ENCODE measurements at places on chromosomes 2 and 18. TPM values are rescaled to one million over a fixed set of nuclear protein-coding genes. Genes with fewer than 3 reads are reported as not detected.
A peak's percentile ranks its signal among the peaks of the same experiment; 100 is the strongest.

The TNFAIP6 gene
- total RNA-seq: 6.9 TPM

The DLGAP1 gene
- 7.3 TPM for total RNA-seq

The KLHL41 gene
- total RNA-seq: 0.28 TPM

The BUB1 gene
- 0.49 TPM for total RNA-seq

DNA sequence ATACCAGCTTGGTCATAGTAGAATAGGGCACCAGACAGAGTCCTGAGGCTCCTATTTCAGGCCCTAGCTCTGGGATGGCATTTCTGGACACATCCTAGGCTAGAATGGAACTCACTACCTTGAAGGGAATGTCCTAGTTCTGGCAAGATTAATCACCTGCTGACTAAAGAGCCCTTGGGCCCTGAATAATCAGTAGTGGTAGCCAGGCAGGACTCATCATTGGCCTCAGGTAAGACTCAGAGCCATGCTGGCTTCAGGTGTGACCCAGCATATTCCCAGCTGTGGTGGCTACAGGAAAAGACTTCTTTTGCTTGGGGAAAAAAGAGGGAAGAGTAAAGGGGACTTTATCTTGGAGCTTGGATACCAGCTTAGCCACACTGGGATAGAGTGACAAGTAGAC is 131.0 kb upstream of the SRD5A2 start:
- H3K36me3 ChIP-seq: no peaks in the 10 kb centered on the region
- no peaks in the 10 kb centered on the region for H3K27me3 ChIP-seq
- H3K4me1 ChIP-seq: no peaks in the 10 kb centered on the region
- no peak for DNase-seq
- no peak overlapping the region for H3K27ac ChIP-seq
- H3K4me3 ChIP-seq: no peak overlapping the region

DNA sequence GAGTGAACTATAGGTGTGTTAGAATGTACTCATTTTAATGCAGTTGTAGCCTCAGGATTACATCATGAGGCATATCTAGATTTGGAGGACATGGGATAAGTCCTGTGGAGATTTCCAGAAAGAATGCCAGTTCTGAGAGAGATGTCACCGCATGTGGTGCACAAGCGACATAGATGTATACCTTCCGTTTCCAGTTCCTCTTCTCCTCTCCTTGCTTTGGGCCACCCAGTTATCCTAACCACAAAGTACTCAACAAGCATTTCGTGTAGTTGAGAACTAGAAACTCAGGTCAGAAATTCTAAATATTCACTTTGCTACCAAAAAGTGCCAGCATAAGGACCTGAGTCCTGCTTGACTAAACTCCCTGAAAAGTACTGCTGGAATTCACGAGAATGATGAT is 66.5 kb downstream of the KCTD18 start:
- DNase-seq: no peak
- H3K4me3 ChIP-seq: no peak overlapping the region
- no peak overlapping the region for H3K27ac ChIP-seq
- no peaks in the 10 kb centered on the region for H3K27me3 ChIP-seq
- peaks cover 10% of the 10 kb centered on the region for H3K36me3 ChIP-seq
- H3K4me1 ChIP-seq: no peaks in the 10 kb centered on the region

DNA sequence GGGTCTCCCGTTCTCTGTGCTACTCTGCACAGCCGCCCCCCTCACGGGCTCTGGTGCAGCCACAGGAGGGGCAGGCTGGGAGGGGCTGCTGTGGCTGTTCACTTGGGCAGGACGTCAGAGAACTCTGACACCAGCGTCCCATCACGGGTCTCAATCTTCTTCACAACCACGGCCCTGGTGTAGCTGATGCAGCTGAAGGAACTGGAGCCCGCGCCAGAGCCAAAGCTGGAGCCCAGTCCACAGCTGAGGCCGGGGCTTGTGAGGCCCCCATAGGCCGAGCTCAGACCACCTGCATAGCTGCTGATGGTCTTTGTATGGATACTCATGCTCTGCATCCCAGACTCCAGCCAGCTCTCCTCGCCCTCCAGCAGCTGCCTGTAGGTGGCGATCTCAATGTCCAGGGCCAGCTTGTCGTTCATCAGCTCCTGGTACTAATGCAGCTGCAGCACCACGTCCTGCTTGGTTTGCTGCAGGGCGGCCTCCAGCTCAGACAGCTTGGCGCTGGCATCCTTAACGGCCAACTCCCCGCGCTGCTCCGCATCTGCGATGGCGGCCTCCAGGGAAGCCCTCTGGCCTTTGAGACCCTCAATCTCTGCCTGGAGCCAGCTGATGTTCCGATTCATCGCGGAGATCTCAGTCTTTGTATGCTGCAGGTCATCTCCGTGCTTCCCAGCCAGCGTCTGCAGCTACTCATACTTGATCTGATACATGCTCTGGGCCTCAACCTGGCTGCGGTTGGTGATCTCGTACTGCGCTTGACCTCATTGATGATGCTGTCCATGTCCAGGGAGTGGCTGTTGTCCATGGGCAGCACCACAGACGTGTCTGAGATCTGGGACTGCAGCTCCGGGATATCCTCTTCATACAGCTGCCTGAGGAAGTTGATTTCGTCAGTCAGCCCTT is 7.4 kb upstream of the DUSP19 start:
- no peak overlapping the region for H3K27ac ChIP-seq
- H3K36me3 ChIP-seq: no peaks in the 10 kb centered on the region
- DNase-seq: no peak
- no peaks in the 10 kb centered on the region for H3K4me1 ChIP-seq
- no peak overlapping the region for H3K4me3 ChIP-seq

DNA sequence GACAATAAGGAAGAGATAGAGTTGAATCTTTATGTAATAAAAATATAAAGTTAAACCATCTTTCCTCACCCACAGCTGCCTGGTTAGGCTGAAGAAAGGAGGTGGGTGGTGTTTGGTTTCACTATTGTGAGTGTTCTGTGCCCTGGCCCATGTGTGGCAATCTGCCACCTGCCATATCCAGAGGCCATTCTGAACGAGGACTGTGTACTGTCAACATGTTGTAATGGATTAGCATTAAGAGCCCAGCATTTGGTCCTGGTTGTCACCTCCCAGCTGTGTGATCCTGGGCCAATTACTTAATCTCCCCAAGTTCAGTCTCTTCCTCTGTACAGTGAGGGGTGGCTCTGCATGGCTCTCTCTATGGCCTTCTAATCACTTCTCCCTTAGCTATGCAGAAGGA is 118.2 kb upstream of the SEC11C start:
- H3K27me3 ChIP-seq: no peaks in the 10 kb centered on the region
- peak overlapping the region; percentile 87 for H3K27ac ChIP-seq
- H3K4me1 ChIP-seq: peaks cover 22% of the 10 kb centered on the region
- no peak overlapping the region for H3K4me3 ChIP-seq
- DNase-seq: no peak

GRCh38 chr2:68251855-68252399 is 405 bp downstream of the PPP3R1 start:
- no peak for DNase-seq
- H3K27ac ChIP-seq: peak overlapping the region; percentile 84
- H3K27me3 ChIP-seq: no peaks in the 10 kb centered on the region
- peak overlapping the region; percentile 93 for H3K4me3 ChIP-seq
- peaks cover 45% of the 10 kb centered on the region for H3K4me1 ChIP-seq

DNA sequence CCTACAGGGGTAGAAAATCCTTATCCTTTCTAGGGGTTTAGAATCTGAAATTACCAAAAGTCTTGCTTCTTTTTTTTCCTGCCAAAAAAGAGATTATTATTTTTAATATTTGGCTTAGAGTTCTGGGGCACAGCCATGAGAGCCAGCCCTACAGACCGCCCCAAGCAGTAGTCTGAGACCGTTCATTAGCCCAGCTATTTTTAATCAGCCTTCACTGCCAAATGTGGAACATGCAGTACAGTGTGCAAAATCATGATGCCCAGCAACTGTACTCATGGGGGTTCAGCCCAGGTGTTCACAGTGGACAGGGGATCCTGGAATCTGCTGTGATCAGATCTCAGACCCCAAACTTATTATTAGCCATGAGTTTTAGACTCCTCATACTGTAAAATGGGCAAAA is 60.4 kb downstream of the GRB14 start:
- no peak overlapping the region for H3K27ac ChIP-seq
- peaks cover 12% of the 10 kb centered on the region for H3K4me1 ChIP-seq
- H3K27me3 ChIP-seq: no peaks in the 10 kb centered on the region
- DNase-seq: no peak
- no peaks in the 10 kb centered on the region for H3K36me3 ChIP-seq
- H3K4me3 ChIP-seq: peak overlapping the region; percentile 57

DNA sequence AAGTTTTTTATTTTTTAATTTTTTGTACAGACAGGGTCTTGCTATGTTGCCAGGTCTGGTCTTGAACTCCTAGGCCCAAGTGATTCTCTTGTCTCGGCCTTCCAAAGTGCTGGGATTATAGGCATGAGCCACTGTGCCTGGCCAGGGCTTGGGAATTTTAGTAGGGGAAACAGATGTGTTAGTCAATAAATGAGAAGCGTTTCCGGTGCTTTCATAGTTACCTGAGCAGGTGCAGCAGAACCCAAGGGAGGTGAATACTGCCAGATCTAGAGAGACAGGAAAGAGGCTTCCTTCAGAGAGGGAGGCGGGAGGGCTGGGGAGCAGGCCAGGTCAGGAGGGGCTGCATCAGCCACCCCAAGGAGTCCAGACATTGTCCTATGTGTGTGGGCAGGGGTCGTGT is 30.5 kb upstream of the IMPA2 start:
- DNase-seq: no peak
- H3K4me3 ChIP-seq: no peak overlapping the region
- H3K36me3 ChIP-seq: no peaks in the 10 kb centered on the region
- H3K27me3 ChIP-seq: no peaks in the 10 kb centered on the region
- H3K27ac ChIP-seq: no peak overlapping the region
- H3K4me1 ChIP-seq: peaks cover 17% of the 10 kb centered on the region

GRCh38 chr2:150484461-150485021 is 2.9 kb downstream of the RND3 start:
- H3K4me3 ChIP-seq: peak overlapping the region; percentile 86
- no peaks in the 10 kb centered on the region for H3K27me3 ChIP-seq
- no peak for DNase-seq
- H3K27ac ChIP-seq: peak overlapping the region; percentile 99

GRCh38 chr2:9592699-9593098 is 37.1 kb upstream of the ADAM17 start:
- H3K27me3 ChIP-seq: no peaks in the 10 kb centered on the region
- no peaks in the 10 kb centered on the region for H3K36me3 ChIP-seq

- no peaks in the 10 kb centered on the region for H3K36me3 ChIP-seq
- no peak for DNase-seq
- no peak overlapping the region for H3K4me3 ChIP-seq
- no peaks in the 10 kb centered on the region for H3K27me3 ChIP-seq
- no peaks in the 10 kb centered on the region for H3K4me1 ChIP-seq
Measured at GRCh38 chr2:239769554-239770245, 255.4 kb downstream of the NDUFA10 start.

DNA sequence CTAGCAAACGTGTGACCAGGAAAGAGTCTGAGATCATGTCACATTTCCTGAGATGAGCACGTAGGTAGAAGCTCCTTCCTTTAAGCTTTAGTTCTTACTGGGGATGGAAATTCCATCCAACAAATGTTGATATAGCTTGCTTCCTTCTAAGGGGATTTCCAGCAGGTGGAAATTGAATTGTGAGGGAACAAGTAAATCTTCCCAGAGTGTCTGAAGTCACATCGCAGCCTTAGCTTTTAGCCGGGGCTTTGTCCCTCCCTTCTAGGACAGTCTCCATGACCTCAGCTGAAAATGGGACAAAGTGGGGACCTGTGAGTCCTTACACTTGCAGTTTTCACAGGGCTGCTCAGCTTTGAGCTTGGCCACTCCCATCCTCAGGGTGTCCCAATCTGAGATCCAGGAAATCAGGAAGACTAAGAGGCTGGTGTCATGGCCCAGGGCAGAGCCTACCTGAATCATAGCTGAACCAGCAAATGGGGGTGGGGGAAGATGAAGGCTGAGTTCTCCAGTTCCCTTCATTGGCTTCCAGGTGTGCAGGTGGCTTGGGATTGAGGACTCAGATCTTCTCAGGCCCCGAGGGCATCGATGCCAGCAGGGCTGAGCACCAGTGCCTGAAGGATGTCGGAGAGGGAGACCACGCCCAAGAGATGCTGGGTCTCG is 8.3 kb downstream of the PRKAG3 start:
- H3K27ac ChIP-seq: no peak overlapping the region
- peaks cover 11% of the 10 kb centered on the region for H3K36me3 ChIP-seq
- no peaks in the 10 kb centered on the region for H3K27me3 ChIP-seq
- DNase-seq: no peak
- no peaks in the 10 kb centered on the region for H3K4me1 ChIP-seq

DNA sequence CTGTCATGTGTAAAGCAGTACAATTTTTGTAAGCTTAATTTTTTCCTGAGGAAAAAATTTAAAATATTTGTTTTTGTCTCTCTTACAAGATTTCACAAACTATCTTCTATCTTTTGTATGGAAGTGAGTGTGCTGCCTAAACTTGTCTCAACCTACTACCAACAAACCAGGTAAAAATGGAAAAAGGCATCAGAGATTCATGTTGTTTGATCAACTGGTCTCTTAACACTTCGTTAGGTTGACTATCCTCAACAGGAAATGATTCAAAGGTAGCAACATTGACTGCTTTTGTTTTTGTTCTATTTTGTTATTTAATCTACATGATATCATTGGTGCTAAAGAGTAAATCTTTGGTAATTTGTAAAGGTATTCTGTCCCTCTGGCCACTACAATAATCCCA is 47.7 kb upstream of the RND3 start:
- no peak overlapping the region for H3K27ac ChIP-seq
- H3K4me1 ChIP-seq: no peaks in the 10 kb centered on the region
- no peak for DNase-seq
- no peak overlapping the region for H3K4me3 ChIP-seq
- no peaks in the 10 kb centered on the region for H3K36me3 ChIP-seq

DNA sequence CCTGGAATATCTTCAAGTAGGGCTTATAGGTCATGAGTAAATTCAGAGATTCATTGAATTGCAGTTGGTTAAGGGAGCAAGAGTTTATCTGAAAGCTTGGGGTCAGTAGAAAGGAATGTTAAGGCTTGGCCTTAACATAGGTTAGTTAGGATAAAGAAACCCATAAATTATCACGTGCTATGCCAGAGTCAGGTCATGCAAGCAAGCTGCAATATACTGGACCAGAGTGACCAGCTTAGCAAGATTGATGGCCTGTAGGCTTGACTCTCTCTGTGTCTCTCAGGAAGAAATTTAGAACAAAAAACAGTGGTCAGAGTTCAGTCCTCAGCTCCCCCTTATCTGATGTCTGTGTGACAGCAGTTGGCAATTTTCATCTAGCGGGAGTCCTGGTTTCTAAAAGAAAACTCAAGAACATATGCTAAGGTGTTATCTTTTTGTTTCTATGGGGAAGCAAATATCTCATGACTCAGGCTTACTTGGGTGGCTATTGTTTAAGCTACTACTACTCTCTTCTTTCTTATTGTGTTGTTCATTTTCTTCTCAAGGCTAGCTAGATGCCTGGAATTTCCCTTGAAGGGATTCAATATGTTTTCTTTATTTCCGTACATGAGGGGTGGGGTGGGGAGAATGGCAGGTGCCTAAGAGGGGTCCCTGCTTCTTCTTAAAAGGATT is 28.7 kb upstream of the MARCO start:
- DNase-seq: no peak
- H3K27me3 ChIP-seq: no peaks in the 10 kb centered on the region

GRCh38 chr2:227870710-227871374 is 589 bp upstream of the DAW1 start:
- H3K4me1 ChIP-seq: peaks cover 20% of the 10 kb centered on the region
- H3K4me3 ChIP-seq: peak overlapping the region; percentile 73
- DNase-seq: no peak
- no peaks in the 10 kb centered on the region for H3K36me3 ChIP-seq
